HFFc6 (cell line): ENCODE measurements at places on chromosomes 2 and 18.

DNA sequence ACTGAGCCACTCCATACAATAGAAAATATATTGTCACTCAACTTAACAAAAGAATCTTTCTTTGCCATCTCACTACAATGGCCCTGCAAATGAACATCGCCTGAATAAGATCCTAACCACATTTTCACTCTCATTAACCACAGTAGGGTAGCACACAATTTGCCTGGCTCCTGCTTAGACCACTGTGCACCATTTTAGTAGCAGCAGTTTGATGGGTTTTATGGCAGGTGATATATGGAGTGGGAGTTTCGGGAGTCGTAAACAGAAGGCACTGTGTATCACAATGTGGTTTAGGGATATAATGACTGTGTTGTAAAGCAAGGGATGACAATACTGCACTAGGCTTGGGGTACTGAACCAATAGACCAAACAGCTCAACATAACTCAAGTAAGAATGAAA lies 617.4 kb downstream of the BCL11A start:
- DNase-seq = no peak

- no peak for DNase-seq
These were observed 87.3 kb upstream of the TLK1 start for GRCh38 chr2:171247741-171248662.

- no peak for DNase-seq
These were observed 386.0 kb downstream of the IRS1 start for GRCh38 chr2:226413498-226414130.

- DNase-seq = no peak
These were observed 191.7 kb upstream of the PIK3C3 start for GRCh38 chr18:41763361-41763760.

DNA sequence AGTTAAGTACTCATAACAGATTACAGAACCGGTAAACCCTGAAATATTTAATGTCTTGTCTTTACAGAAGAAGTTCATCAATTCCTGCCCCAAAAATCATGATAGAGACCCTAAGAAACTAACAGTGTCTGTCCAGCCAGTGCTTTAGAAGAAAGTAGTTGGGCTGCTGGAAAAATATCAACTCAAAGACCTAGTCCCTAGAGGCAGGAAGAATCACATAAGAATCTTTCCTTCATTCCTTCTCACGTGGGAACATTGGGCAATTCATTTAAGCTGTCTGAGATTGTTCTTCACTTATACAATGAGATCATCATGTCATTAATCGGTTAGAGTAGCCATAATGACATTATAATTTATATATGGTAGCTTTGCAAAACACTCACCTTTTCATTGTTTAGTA lies 156.4 kb downstream of the CCBE1 start:
- no peak for DNase-seq

GRCh38 chr18:564708-565561 lies 15.2 kb upstream of the CETN1 start:
- no peak for DNase-seq

GRCh38 chr2:188970211-188970610 lies 4.0 kb upstream of the COL3A1 start:
- DNase-seq = no peak

- DNase-seq = peak; percentile 36
These were observed 22.6 kb downstream of the GREB1L start for GRCh38 chr18:21264651-21265050.

GRCh38 chr2:38653715-38654527 lies 12.0 kb upstream of the GALM start:
- DNase-seq = no peak

GRCh38 chr18:68962623-68963022 lies 164.7 kb downstream of the CCDC102B start:
- no peak for DNase-seq

DNA sequence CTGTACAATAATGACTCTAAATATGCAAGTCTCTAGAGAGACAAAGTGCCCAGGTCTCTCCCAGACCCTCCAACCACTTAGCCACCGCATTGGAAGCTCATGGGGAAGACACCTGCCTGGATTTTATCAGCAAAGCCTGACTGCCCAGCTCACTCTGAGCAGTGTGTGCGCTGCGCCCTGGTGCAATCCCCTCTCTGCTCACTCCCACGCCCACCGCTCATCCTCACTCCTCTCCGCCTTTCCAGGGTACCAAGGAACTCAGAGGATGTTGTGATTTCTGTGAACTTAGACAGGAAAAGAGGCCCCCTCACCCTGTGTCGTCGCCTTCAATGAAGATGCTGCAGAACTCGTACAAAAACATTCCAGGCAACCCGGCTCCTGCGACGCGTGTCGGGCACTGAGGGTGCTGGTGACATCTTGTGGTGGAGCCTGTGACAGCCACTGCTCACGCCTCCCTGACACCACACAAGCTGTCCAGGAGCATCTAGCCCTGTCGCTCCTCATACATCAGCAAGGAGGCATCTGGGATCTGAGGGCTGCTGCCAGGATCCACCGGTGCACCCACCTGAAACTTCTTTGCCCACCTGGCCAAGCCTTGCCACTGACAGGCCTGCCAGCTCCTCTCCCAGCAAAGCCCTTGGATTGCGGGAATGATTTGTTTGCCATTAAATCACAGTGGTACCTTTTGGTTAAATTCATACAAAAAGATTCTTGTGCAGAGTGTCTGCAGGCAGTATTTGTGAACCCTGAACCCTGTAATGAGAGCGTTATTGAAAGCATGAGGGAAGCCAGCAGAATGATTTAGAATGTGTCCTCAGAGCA lies 220.4 kb downstream of the ZNF516 start:
- DNase-seq = no peak

DNA sequence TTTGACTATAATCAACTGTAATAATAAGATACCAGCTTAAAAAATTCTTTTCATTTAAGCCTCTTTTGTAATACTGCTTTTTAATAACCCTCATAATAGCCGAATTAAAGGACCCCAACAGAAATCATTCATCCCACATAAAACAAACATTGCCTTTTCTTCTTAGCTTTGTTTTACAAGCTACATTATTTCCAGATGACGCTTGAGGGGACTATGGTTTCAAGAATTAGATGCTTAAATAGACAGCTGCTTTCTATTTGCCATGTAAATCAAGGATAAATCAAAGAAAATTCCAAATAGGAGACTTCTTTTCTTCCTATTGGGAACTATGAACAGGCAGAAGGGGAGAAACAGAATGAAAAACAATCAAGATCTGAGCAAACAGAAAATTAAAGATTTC lies 200.7 kb upstream of the SMAD7 start:
- DNase-seq = no peak

DNA sequence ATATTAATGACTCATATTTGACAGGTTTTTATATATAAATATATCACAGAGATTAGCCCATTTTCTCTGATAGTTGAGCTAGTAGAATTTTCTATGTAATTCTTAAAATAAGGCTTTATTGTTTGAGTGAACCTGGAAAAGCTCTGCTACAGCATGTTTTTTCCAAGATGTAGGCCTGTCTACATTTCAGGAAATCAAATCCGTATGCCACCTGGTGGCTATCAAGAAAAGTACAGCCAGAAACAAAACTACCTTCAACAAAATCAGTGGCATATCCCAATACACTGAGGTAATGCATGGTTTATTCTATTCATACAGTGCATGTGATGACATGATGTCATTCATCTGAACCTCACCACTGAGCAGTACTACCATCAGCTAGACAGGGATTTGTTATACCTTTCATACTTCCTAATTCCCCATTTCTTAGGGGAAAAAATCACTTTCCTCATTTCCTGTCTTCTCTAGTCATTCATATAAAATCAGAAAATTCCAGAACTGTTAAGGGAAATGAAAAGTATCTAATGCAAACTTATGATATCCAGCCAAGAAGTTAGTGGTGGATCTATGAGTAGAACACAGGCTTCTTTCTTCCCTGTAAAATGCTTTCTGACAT lies 310.4 kb upstream of the SYT4 start:
- DNase-seq = peak; percentile 44

DNA sequence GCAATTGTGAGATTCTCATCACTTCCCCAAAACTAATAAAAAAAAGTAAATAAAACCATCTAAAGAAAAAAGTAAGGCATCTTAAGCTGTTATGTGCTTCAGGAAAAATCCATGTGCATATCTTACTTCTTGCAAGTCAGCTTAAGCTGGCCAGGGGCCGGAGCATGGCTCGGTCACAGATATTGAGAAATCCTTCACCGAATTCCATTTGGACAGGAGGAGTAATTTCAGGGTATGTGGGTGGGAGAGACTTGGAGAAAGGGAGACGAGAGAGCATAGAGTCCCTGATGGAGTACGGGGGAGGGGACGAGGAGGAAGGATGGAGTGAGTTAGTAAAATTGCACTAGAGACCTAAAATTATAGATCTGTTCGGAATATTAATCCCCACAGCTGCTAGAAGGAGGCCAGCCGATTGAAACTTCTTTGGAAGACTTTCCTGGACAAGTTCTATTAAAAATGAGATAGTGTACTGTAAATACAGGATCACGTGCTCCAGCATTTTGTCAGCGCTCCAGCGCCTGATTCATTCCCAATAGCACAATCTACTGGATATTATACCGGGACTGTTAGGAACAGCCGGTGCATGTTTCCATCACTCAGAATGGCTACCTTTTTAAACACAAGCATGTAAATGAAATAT lies 438.5 kb downstream of the ZNF516 start:
- no peak for DNase-seq

- DNase-seq = no peak
These were observed 20.6 kb upstream of the TMEFF2 start for GRCh38 chr2:192215096-192215877.

DNA sequence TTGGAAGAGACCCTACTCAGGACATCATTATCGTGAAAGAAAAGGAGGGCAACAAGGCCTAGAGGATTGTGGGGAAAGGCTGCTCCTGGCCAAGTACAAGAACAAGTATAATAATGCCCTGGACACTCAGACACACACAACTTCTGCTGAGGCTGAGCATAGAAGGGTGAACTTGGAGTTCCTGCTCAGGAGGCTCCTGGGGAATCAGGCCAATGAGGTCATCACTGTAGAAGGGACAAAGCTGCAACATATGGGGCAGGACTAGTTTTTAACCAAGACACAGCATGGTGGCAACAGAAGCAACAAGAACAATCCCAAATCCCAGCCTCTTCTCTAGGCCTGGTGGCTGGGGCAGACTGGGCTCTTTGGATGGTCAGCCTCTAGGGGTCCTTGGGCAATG lies 102.6 kb downstream of the POLR1A start:
- DNase-seq = no peak

GRCh38 chr2:214775971-214776370 lies 33.5 kb downstream of the BARD1 start:
- no peak for DNase-seq

DNA sequence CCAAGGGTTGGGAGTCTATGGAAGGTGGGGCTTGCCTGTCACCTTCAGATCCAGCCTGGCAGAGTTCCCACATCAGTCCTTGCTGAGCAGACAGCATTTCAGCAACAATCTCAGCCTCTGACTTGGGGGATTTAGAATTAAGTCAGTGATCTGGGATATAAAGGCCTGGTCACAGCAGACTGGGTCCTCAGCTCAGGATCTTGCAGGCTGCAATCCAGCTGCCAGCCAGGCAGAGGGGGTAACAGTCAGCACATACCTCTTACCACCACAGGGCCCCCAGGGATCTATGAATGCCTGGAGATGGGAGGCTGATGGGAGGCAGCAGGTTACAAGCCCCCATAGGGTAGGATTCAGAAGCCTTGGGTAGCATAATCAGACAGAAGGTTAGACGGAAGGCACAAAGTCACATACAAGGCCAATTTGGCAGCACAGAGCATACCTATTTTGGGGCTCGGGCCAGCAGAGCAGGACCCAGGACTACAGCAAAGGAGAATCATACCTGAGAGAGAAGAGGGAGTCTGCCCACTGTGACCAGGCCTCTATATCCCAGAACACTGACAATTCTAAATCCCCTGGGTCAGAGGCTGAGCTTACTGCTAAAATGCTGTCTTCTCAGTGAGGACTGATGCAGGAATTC lies 163.5 kb downstream of the MTCL1 start:
- no peak for DNase-seq

GRCh38 chr2:238136820-238137537 lies 1.5 kb upstream of the KLHL30 start:
- peak; percentile 68 for DNase-seq

DNA sequence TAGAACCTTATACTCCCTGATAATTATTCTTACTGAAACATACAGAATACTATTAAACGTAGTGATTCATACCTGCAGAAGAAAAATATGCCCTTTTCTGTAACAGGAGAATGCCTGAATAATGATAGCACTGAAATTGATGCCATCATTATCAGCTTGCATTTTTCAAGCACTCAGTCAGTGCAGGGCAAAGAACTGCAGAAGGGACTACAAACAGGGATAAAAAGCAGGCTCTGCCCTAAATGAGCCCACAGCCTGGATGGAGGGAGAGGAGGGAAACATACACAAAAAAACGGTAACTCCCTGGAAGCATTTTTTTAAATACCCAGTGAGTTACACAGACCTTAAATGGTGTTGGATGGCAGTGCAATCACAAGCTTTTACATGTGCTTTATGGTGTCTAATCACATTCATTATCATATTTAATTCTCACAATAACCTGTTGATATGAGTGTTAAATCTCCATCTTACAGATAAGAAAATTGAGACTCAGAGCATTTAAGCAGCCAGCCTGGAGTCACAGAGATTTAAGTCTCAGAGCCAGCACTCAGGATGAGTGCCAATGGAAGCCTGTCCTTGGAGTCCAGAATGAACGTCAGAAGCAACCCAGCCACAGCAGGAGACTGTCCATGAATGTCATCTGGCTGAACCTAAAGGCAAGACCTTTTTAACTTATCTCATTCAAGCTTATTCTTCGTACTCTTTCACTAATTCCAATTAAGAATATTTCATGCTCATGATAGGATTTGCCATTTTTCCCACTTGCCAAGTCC lies 139.3 kb upstream of the CTNNA2 start:
- DNase-seq = no peak

DNA sequence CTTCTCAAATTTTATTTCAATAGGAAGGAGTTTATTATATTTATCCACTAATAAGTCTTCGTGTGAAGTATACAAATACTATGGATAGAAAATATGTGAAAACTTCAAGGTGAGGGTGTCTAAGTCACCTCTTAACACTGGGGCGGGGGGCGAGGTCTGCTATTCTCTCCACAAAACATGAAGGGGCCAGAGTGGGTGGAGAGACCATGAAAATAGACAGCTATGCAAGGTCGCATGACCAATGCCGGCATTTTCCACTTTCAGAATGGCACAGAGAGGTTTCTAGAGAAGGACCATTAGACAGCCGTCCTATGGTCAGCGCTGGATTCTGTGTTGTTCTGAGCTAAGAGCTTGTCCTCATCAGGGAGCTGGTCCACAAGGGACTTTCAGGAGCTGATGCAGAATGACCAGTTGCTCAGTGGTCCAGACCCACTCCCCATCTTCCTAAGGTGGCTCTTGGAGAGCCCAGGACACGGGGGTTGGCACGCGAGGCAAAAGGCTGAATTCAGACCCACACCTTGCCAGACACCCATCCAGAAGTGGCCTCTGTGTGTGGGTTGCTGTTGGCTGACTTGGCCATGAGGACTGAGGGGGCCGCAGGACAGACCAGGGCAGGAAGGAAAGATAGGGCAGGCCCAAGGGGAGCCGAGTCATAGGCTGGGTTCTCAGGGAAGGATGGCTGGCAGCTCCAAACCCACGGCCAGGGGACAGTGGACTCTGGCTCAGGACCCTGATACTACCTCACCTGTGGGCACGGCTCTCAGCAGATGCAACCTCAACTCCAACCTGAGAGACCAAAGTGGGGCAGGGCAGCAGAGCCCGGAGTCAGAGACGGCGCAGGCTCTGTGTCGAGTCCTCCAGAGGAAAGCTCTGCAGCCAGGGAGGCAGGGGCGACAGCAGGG lies 69.8 kb downstream of the NDUFA10 start:
- DNase-seq = no peak
